ENCODE measurements at places on chromosomes 4 and X. TPM values are rescaled to one million over a fixed set of nuclear protein-coding genes. Genes with fewer than 3 reads are reported as not detected.

The MAOA gene
- 14.8 TPM for total RNA-seq

GRCh38 chr4:128831531-128832242, 22.2 kb downstream of the JADE1 start:
- H3K27me3 ChIP-seq: no peaks in the 10 kb centered on the region
- peaks cover 26% of the 10 kb centered on the region for H3K36me3 ChIP-seq
- no peak for DNase-seq

GRCh38 chrX:29561417-29561816, 653.9 kb upstream of the MAGEB2 start:
- H3K4me1 ChIP-seq: no peaks in the 10 kb centered on the region
- H3K27me3 ChIP-seq: no peaks in the 10 kb centered on the region
- H3K27ac ChIP-seq: no peak overlapping the region

- peaks cover 2% of the 10 kb centered on the region for H3K36me3 ChIP-seq
- no peak overlapping the region for H3K4me3 ChIP-seq
- H3K4me1 ChIP-seq: peaks cover 4% of the 10 kb centered on the region
- no peak for DNase-seq
Measured at GRCh38 chr4:183139972-183140570, 41.0 kb downstream of the WWC2 start.

GRCh38 chr4:159191989-159192388, 89.1 kb downstream of the RAPGEF2 start:
- no peak overlapping the region for H3K4me3 ChIP-seq
- no peak overlapping the region for H3K27ac ChIP-seq
- H3K36me3 ChIP-seq: peaks cover 2% of the 10 kb centered on the region
- no peak for DNase-seq

The ARHGEF6 gene
- total RNA-seq: 52.7 TPM

The WNK3 gene
- 0.19 TPM for total RNA-seq

- peak; percentile 21 for DNase-seq
- peaks cover 8% of the 10 kb centered on the region for H3K36me3 ChIP-seq
- peaks cover 2% of the 10 kb centered on the region for H3K27me3 ChIP-seq
- H3K27ac ChIP-seq: no peak overlapping the region
- peaks cover 33% of the 10 kb centered on the region for H3K4me1 ChIP-seq
- H3K4me3 ChIP-seq: no peak overlapping the region
Measured at GRCh38 chr4:11470438-11471045, 41.8 kb upstream of the HS3ST1 start.

DNA sequence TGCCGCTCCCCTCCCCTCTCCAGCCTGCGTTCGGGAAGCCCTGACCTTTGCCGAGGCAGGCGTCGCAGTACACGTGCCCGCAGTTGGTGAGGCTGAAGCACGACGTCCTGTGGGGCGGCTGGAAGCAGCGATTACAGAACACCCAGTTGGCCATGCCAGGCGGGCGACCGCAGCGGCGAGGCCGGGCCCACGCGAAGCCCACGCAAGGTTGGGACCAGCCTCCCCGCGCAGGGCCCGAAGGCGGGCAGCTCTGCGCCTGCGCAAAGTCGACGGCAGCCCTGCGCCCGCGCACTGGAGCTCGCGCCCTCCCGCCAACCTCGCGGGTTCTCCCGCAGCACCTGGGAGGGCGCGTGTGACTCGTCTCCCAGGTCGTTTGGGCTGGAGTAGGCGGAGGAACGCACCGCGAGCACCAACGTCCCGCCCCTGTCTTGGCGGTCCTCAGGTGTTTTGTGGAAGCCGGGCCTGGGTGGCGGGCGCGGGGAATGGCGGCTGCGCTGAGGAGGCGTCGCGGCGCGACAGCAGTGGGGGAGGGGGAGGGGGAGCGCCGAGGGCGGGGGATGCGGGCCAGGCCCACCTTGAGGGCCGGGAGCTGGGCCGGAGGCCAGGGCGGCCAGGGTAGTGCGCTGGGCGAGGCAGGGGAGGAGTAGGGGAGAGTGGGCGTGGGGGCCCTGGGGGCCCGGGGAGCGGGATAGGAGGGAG, at the start of gene RNF212:
TSS of gene RNF212 (minus strand) at position 254 of the 699 bp plus-strand sequence. CDS start at position 154, 100 bp downstream.
- no peak within 1 kb of the TSS for H3K27ac ChIP-seq
- H3K4me3 ChIP-seq: no peak within 1 kb of the TSS
- DNase-seq: peak; percentile 39
- no peaks in the 10 kb centered on the region for H3K4me1 ChIP-seq
- H3K36me3 ChIP-seq: no peaks in the 10 kb centered on the region
- H3K27me3 ChIP-seq: peaks cover 18% of the 10 kb centered on the region

- no peak for DNase-seq
- H3K27ac ChIP-seq: no peak overlapping the region
- no peaks in the 10 kb centered on the region for H3K36me3 ChIP-seq
- H3K4me1 ChIP-seq: no peaks in the 10 kb centered on the region
- H3K27me3 ChIP-seq: peaks cover 3% of the 10 kb centered on the region
Measured at GRCh38 chr4:3852309-3852708, 86.1 kb downstream of the ADRA2C start.

The ADGRA3 gene
- total RNA-seq: 1.4 TPM

DNA sequence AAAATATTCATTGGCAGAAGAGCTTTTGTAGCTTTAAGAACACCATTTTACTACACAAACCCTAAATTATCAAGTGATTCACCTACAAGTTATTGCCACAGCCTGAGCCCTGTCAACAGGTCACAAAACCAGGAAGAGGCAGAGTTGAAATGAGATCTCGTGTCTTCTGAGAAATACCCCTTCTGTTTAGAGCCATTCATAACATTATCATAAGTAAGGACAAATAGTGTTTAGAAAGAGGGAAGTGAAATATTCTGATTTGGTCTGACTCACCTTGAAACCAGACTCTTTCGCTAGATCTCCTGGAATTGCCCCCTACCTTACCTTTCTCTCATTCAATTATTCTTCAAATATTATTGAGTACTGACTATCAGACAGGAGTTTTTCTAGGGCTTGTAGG, 5.9 kb downstream of the ETDB start:
- no peaks in the 10 kb centered on the region for H3K36me3 ChIP-seq
- H3K27me3 ChIP-seq: peaks cover 4% of the 10 kb centered on the region
- DNase-seq: no peak
- H3K4me1 ChIP-seq: no peaks in the 10 kb centered on the region

GRCh38 chrX:153768311-153769157, 4.5 kb downstream of the PLXNB3 start:
- H3K27ac ChIP-seq: no peak overlapping the region
- DNase-seq: no peak
- H3K4me3 ChIP-seq: no peak overlapping the region
- H3K27me3 ChIP-seq: no peaks in the 10 kb centered on the region

- no peaks in the 10 kb centered on the region for H3K27me3 ChIP-seq
- peak overlapping the region; percentile 94 for H3K4me3 ChIP-seq
- H3K27ac ChIP-seq: peak overlapping the region; percentile 95
- peak; percentile 85 for DNase-seq
- H3K36me3 ChIP-seq: peaks cover 17% of the 10 kb centered on the region
- peaks cover 37% of the 10 kb centered on the region for H3K4me1 ChIP-seq
Measured at GRCh38 chr4:127965803-127966175, 583 bp downstream of the ABHD18 start.

The ZFP42 gene
- total RNA-seq: not detected

The EVC2 gene
- total RNA-seq: 1.8 TPM

- no peaks in the 10 kb centered on the region for H3K4me1 ChIP-seq
- no peak overlapping the region for H3K4me3 ChIP-seq
- H3K27me3 ChIP-seq: peaks cover 5% of the 10 kb centered on the region
- DNase-seq: no peak
- H3K36me3 ChIP-seq: no peaks in the 10 kb centered on the region
Measured at GRCh38 chrX:154815274-154815818, 10.1 kb upstream of the MPP1 start.

GRCh38 chr4:76729460-76729859, 168.5 kb downstream of the SOWAHB start:
- H3K27ac ChIP-seq: no peak overlapping the region
- DNase-seq: no peak
- no peak overlapping the region for H3K4me3 ChIP-seq
- H3K27me3 ChIP-seq: peaks cover 7% of the 10 kb centered on the region
- no peaks in the 10 kb centered on the region for H3K36me3 ChIP-seq

DNA sequence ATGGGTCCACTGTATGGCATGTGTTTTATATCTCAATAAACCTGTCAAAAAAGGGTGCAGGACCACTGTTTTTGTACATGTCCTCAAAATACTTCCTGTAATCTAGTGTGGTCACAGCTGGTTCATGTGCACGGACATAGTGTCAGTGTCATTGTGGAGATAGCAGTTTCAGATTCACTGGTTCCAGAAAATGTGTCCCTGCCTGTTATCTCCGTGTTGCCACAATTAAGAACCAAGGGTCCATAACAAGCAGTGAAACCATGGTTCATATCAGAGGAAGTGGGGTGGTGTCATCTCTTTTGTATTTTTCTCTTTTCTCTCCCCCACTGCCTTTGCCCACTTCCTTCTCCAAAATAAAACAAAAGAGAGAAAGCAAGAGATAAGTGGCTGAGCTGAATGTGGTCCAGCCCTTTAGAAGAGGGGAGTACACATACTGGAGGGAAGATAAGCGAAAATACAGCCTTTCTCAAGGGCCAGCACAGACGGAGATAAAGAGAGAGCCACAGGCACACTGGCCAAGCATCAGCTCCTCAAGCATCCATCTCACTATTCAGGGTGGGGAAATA, 51.2 kb downstream of the TBL1X start:
- peaks cover 24% of the 10 kb centered on the region for H3K4me1 ChIP-seq
- no peak overlapping the region for H3K27ac ChIP-seq
- peaks cover 12% of the 10 kb centered on the region for H3K36me3 ChIP-seq

DNA sequence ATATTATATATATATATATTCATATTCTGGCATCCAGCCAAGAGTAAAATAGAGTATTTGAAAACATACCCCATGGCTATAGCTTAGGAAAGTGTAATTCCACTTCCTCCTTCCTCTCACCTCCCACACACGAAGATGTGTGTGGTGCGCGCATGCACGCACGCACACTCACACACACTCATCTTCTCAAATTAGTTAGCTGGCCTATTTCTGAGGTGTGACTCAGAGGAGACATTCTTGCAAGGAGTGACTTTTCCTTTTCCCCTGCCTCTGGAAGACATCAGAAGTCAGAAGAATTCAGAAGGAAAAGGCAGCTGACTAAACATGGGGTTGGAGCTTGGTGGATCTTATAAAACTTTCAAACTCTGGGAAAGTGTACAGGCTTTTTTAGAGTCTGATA, 8.8 kb downstream of the ENPEP start:
- H3K27ac ChIP-seq: no peak overlapping the region
- no peak overlapping the region for H3K4me3 ChIP-seq
- peaks cover 5% of the 10 kb centered on the region for H3K4me1 ChIP-seq
- no peaks in the 10 kb centered on the region for H3K36me3 ChIP-seq
- peaks cover 34% of the 10 kb centered on the region for H3K27me3 ChIP-seq
- no peak for DNase-seq

The HSFX4 gene
- not detected for total RNA-seq

DNA sequence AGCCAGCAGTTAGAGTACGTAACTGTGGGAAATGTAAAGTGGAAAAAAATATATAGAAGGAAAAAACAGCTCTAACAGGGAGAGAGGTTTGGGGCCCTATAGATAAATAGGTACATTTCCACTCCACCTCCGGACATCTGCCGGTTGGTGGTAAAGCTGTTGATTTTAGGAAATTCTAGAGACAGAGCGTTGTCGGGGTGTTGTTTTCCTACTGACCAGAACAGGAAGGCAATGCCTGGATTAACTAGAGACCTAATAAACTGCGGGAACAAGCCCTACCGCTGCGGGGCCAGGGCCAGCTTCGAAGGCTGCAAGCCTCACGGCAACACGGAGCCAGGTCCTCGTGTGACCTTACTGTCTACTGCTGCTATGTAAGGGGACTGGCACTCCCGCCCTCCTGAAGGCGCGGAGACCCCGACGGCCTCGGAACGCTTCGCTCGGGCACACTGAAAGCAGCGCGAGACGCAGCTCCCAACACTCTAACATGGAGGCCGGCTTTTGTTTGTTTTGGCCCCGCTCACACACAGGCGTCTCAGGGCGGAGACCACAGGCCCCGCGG, 702 bp upstream of the CDKN2AIP start:
- DNase-seq: peak; percentile 52
- peaks cover 29% of the 10 kb centered on the region for H3K36me3 ChIP-seq
- peaks cover 40% of the 10 kb centered on the region for H3K4me1 ChIP-seq
- H3K4me3 ChIP-seq: peak overlapping the region; percentile 96
- no peaks in the 10 kb centered on the region for H3K27me3 ChIP-seq

- H3K36me3 ChIP-seq: no peaks in the 10 kb centered on the region
- H3K27me3 ChIP-seq: no peaks in the 10 kb centered on the region
- H3K4me3 ChIP-seq: peak overlapping the region; percentile 10
- H3K4me1 ChIP-seq: peaks cover 45% of the 10 kb centered on the region
- DNase-seq: peak; percentile 20
Measured at GRCh38 chrX:97398030-97398551, 514.4 kb downstream of the RPA4 start.

- peaks cover 31% of the 10 kb centered on the region for H3K36me3 ChIP-seq
- H3K27me3 ChIP-seq: no peaks in the 10 kb centered on the region
- H3K4me3 ChIP-seq: no peak overlapping the region
- H3K4me1 ChIP-seq: peaks cover 16% of the 10 kb centered on the region
- H3K27ac ChIP-seq: no peak overlapping the region
- DNase-seq: peak; percentile 22
Measured at GRCh38 chr4:3124070-3124767, 49.7 kb downstream of the HTT start.

DNA sequence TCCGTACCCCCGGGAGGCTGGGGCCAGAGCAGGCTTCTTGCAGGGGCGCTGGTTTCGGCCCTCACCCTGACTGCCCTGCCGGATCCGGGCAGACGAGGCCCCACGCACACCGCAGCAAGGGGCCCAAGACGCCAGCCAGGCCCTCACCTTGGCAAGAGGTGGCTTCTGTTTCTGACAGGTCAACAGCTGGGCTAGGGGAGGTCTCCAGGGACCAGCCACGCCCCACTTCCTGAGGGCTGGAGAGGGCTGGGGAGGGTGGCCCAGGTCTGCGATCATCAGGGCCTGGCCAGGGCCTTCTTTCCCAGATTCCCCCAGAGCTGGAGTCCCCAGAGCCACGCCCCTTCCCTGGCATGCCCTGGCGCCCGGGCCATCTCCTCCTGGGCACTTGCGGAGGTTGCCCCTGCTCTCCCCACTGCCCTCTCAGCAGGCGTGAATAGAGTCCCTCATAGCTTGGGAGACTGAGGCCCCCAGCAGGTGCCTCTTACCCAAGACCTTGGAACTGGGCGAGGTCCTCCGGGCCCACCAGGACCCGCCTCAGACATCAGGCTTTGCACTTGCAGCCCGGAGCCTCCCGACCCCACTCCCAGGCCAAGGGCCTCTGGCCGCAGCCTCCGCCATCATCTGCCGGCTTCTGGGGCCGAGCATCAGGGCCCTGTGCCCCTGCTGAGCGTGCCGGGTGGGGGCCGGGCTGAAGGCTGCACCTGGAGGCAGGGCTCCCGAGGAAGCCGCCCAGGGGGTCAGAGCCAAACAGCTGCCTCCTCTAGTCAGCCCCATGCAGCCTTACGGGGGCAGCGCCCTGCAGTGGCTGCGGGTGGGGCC, 6.3 kb upstream of the FGFR3 start:
- no peak for DNase-seq
- H3K4me1 ChIP-seq: no peaks in the 10 kb centered on the region
- no peaks in the 10 kb centered on the region for H3K36me3 ChIP-seq
- H3K27ac ChIP-seq: no peak overlapping the region
